Pons (tissue), 1 donor: ENCODE measurements at places on chromosomes 6 and 20.

GRCh38 chr6:152012227-152012626, 204.7 kb downstream of the ESR1 start:
- DNase-seq = no peak

GRCh38 chr6:111628142-111628850, 22.6 kb upstream of the TRAF3IP2 start:
- no peak for DNase-seq

GRCh38 chr20:1108437-1108920, 9.9 kb upstream of the PSMF1 start:
- peak; percentile 50 for DNase-seq

- DNase-seq = no peak
Observed at GRCh38 chr6:159446340-159446739, 246.7 kb downstream of the SOD2 start.

- no peak for DNase-seq
Observed at GRCh38 chr20:15164726-15165125, 827.3 kb upstream of the FLRT3 start.

GRCh38 chr20:10527781-10528180, 92.7 kb downstream of the SLX4IP start:
- DNase-seq = no peak

DNA sequence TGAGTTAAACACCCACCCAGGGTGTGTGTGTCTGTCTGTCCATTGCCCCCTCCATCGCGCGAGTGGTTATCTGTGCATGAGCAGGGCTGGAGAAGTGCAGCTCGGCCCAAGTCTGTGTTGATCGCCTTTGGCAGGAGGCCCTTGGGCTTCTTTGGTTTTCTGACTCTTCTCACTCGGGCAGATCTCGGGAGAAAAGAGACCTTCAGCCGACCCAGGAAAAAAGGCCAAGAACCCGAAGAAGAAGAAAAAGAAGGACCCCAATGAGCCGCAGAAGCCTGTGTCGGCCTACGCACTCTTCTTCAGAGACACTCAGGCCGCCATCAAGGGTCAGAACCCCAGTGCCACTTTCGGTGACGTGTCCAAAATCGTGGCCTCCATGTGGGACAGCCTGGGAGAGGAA, 132.9 kb downstream of the JPH2 start:
- DNase-seq = no peak

DNA sequence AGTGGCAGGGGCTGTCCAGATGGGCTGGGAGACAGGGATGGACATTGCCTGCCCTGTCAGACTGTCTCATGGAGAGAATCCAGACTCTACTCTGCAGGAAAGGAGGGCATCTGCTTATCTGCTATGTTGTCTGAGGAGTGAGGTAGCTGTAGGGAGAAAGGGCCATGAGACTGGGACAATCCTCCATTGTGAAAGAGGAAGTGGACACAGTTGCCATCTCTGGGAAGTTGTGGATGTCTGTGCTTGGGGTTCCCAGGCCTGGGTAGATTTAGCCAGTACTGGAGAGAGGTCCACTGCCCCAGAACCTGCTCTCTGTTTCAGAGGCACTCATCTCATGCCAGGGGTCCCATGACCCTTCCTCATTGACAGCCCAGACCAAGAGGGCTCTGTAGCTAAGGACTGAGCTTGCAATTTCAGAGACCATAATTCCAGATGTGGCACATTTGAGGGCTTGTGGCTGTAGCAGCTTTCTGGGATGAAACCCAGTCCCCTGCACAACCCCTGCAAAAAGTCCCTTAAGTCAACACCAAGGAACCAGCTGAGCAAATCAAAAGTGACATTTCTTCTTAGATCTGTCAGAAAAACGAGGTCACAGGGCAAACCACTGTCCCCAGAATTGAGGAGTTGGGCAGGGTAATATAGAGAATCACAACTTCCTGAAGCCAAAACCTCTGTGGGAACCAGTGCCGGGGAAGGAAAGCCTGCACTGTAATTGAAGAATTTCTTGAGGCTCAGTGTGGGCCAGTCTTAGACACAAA, 4.1 kb upstream of the SIRPG start:
- DNase-seq = no peak

DNA sequence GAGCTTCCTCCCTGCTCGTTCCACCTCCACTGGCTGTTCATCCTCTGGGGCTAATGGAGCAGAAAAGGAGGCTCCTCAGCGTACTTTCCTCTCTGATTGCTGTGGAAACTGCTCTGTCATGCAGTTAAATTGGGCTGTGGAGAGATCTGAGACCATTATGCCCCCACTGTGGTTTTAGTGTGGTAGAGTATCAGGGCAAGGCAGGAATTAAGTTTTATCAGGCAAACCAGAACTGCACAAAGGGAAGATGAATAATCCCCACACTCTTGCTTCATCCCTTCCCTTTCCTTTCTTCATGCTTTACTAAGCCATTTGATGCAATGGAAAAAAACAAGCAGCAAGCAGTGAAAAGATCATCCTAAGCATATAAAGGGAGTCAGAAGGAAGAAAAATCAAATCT, 11.9 kb upstream of the ME1 start:
- DNase-seq = no peak

- DNase-seq = no peak
Observed at GRCh38 chr6:139378882-139379341, 4.5 kb upstream of the CITED2 start.
